Esophagus mucosa (tissue), 1 donor: ENCODE measurements at places on chromosomes 12 and 14. TPM values are rescaled to one million over a fixed set of nuclear protein-coding genes. Genes with fewer than 3 reads are reported as not detected.

The TNFAIP2 gene
- total RNA-seq: 85.3 TPM

The ETFBKMT gene
- total RNA-seq: 1.3 TPM

The HOXC9 gene
- total RNA-seq: 1.2 TPM

The ATL1 gene
- total RNA-seq: 3.1 TPM

The GUCY2C gene
- total RNA-seq: 0.20 TPM

The PDE3A gene
- 0.56 TPM for total RNA-seq

The KRT3 gene
- 1.0 TPM for total RNA-seq

The RGS6 gene
- total RNA-seq: 0.52 TPM

The CLEC4C gene
- total RNA-seq: not detected

The ARHGAP9 gene
- total RNA-seq: 2.0 TPM

The SMCO2 gene
- 0.76 TPM for total RNA-seq

The SLC25A47 gene
- not detected for total RNA-seq

The PTPRQ gene
- total RNA-seq: 0.04 TPM

The SLC25A21 gene
- total RNA-seq: 0.80 TPM

GRCh38 chr12:43893670-43894069 is 57.8 kb downstream of the TMEM117 start:
- ATAC-seq: no peak

DNA sequence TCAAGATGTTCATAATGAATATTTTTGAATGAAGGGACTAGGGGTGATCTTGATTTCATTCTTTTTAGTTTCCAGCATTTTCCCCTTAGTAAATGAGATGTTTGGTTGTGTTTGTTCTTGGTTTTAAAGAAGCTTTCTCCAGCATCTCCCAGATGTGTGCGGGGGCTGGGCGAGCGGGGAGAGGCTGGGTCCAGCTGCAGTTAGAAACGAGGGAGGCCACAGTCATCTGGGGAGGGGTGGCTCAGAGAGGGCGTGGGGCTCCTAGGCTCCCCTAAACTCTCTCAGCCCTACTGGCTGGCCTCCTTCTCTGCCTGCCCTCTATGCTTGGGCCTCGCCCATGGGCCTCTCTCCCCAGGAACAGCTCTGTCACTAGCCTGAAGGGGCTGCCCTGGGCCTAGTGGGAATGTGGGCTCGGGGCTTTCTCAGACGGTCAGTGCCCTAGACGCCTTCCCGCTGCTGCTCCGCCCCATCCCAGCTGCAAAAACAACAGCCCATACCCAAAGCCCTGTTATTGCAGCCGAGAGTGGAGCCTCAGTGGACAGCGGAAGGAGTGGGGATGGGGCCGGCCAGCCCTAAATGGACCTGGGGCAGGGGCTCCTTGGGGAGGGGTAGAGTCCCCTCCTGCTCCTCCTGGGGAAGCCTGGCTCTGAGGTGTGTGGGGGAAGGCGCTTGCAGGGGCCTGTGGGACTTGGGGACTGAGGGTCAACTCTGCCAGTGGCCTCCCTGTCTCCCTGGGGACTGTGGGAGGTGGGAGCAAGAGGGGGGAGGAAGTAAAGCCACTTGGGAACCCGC is 18.3 kb upstream of the EIF2B2 start:
- no peak for ATAC-seq

GRCh38 chr14:28406196-28406595 is 360.4 kb upstream of the FOXG1 start:
- ATAC-seq: no peak

DNA sequence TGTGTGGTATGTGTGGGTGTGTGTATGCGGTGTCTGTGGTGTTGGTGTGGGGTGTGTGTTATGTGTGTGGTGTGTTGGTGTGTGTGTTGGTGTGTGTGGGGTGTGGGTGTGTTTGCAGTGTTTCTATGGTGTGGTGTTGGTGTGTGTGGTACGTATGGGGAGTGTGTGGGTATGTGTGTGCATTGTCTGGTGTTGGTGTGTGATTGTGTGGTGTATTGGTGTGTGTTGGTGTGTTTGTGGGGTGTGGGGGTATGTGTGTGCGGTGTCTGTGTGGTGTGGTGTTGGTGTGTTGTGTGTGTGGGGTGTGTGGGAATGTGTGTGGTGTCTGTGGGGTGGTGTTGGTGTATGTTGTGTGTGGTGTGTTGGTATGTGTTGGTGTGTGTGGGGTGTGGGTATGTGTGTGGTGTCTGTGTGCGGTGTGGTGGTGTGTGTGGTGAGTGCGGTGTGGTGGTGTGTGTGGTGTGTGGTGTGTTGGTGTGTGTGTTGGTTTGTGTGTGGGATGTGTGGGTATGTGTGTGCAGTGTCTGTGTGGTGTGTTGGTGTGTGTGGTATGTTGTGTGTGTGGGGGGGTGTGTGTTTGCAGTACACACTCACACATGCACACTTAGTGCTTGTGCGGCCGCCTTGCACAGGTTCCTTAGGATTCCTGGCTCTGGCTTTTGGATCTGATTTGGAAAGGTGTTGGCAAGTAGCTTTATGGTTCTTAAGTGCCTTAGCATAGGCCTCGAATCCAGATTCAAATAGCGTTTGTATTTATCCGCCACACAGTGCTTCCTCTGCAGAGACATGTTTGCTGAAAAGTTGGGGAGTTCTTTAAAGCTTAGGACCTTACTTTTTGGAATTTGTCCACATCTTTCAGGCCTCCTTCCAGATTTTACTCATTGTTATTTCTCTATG is 16.4 kb downstream of the MLXIP start:
- ATAC-seq: no peak

DNA sequence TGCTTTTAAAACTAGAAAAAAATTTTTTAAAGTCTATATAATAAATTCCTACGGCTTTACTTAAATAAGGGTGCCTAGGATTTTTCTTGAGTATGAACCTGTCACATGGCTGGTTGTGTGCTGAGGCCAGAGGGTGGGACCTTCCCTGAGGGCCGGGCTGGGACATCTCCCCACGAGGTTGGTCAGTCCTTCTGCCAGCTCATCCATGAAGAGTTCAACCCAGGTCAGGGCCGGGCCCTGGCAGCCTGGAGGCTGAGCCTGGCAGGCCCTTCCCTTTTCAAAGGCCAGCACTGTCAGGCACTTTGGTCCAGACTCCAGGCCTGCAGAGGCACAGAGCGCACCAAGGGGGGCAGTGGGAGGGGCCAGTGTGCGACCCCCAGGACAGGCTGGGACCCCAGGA is 31.7 kb downstream of the TNFAIP2 start:
- ATAC-seq: peak; percentile 88

GRCh38 chr12:91926848-91927247 is 218.8 kb downstream of the BTG1 start:
- ATAC-seq: peak; percentile 80

DNA sequence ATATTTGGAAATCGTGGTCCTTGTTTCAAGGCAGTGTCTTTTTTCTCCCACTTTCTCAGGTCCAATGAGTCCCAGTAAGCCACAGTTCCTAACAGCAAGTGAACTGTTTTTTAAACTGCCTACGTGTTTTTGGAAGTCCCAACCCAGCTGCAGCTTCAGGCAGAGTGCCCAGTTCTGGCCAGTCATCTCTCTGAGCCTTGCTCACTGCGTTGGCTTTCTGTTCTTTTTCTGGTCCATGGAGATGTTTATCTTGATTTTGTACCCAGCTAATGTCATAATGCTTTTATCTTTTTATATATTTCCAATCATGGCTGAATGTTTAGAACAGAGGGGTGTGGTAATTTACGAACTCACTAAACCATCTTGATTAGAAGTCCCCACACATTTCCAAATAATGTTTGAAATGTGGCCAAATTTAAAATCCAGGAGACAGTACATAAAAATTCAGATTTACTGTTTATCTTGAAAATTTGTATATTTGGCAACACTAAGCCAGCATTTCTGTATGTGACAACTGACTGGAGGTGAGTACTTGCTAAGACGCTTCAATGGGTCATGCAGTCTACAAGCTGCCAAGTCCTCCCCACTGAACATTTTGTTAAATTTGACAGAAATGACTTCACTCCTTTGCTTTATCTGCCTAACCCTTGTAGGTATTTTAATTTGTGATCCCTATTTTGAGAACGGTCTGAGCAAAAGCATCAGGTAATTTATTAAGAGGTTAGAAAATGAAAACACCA is 46.1 kb upstream of the OTOGL start:
- no peak for ATAC-seq

DNA sequence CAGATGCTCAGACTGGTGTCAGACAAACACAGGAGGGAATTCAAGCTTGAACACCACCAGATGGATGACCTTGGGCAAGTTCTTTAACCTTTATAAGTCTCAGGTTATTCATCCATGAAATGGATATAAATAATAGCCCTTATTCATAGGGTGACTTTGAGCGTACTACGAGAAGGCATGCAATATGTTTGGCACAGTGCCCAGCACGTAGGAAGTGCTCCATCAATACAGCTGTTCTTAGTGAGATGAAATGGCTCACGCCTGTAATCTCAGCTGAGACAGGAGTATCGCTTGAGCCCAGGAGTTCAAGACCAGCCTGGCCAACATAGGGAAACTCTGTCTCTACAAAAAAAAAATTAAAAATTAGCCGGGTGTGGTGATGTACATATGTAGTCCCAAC is 84.8 kb upstream of the FICD start:
- no peak for ATAC-seq

GRCh38 chr14:68761391-68761790 is 31.5 kb downstream of the ZFP36L1 start:
- ATAC-seq: no peak

GRCh38 chr14:105854600-105855245 is 328.3 kb downstream of the TMEM121 start:
- no peak for ATAC-seq

- ATAC-seq: no peak
These were observed 33.6 kb upstream of the HIF1A start for GRCh38 chr14:61661471-61662400.

GRCh38 chr14:43105305-43105704 is 1401.8 kb downstream of the FSCB start:
- ATAC-seq: no peak

DNA sequence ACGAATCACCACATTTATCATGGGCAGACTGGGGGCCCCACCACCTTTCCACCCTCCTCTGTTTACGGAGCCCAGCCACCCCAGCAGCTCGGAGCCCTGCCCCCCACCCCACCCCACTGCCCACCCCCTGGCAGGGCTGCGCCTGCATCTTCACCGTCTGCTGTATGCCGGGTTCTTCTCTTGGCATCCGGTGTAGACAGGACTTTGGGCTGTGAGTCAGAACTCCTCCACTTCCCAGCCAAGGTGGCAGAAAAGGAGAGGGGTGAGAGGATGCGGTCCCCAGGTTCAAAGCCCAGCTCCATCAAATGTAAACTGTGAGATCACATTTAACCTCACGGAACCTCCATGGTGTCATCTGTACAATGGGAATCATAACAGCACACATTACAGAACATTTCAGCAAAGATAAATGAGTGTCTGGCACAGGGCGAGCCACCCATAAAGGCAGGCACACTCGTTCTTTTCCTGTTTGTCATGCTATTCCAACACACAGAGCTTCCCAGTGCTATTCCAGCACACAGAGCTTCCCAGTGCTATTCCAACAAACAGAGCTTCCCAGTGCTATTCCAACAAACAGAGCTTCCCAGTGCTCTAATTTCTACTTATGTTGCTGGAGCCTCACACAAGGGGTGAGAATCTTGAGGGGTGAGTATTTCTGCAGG is 292.7 kb upstream of the RTL1 start:
- no peak for ATAC-seq

DNA sequence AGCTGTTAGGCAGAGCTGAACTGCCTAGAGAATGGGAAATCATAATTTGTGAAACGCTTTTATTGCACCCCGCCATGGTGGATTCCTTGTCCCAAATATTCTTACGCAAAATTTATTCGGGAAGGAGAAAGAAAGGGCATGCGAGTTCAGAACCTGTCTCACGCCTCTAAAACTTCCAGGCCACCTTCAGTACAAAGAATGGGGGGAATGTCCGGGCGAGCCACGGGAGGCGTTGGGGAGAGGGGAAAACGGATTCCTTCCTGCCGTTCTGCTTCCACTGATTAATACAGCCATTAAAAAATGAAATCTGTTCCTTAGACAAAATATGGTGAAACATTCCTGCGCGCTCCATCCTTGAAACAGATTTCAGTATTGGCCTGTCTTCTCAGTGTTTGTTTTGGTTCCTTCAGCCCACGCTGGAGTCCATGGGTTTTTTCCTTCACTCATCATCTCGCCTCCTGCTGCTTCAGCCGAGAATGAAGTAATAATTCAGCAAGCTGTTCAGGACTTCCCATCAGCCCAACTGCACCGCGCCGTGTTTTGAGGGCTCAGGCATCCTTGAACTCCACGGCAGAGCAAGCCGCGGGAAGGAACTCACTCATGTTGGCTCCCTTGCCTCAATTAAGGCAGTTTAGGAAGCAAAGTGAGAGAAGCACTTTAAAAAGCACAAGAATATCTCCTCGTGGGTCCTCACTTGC is 47.7 kb upstream of the CDKN3 start:
- ATAC-seq: no peak

DNA sequence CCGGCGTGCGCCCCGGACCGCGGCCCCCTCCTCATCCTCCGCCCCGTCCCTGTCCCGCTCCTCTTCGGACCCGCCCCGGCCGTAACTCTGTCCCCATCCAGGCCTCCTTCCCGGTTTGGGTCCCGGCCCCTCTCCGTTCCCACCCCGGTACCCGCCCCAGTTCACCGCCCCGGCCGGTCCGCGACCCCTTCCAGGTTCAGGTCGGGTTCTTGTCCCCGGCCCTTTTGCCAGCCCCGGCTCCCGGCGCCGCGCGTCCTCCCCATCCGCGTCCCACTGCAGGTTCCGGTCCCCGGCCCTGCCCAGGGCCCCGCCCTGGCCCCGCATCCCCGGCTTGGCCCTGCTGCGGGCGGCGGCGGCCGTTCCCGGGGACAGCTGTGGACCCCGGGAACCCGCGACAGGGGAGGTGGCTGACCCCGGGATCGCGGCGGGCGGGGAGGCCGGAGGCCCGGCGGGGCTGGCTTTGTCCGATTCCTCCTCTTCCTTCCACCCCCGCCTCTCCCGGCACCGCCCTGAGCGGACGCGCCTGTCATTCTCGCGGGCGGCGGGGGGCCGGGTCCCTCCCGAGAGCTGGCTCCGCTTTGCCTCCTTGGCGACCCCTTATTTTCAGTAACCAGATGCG is 601 bp downstream of the KLC1 start:
- ATAC-seq: peak; percentile 39

DNA sequence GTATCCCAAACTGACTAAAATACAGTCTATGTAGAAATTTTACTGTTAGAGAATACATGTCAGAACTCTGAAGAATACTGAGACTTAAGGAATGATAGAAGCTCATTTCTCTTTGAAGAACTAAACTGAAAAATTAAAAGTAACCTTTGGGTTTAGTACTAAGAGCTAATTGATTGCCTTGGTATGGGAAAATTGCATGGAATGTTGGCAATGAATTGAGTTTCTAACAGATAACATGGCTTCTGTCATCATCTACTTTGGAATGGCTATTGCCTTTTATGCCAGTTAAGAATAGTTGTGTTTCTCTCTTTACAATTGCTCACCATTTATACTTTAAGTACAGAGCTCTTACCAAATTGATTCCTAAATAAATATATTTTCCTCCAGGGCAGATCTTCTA is 308.8 kb upstream of the SYT1 start:
- ATAC-seq: no peak
